ENCODE measurements at places on chromosomes 16 and 17. TPM values are rescaled to one million over a fixed set of nuclear protein-coding genes. Genes with fewer than 3 reads are reported as not detected.
A peak's percentile ranks its signal among the peaks of the same experiment; 100 is the strongest.

DNA sequence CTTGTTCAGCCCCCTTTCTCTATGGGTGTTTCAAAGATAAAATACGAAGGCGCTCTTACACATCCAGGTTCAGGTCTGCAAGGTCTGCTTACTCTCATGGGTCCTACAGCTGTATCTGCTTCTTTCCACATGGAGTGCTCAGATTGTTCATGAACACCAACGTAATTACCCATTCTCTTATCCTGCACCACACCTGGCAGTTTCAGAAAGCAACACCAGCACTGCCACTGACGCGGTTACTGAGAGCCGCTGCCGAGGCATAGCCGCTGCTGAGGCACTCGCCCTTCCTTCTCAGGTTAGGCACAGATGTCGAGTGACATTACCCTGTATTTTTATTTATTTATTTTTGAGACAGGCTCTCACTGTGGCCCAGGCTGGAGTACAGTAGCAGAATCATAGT lies 147.1 kb downstream of the RPTOR start:
- H3K27me3 ChIP-seq: no peaks in the 10 kb centered on the region
- DNase-seq: no peak
- H3K4me1 ChIP-seq: no peaks in the 10 kb centered on the region
- no peak overlapping the region for H3K4me3 ChIP-seq

GRCh38 chr16:11886881-11887280 lies 28.9 kb downstream of the GSPT1 start:
- H3K36me3 ChIP-seq: peaks cover 61% of the 10 kb centered on the region
- H3K27me3 ChIP-seq: no peaks in the 10 kb centered on the region
- H3K4me3 ChIP-seq: no peak overlapping the region

GRCh38 chr17:32319548-32319905 lies 22.4 kb downstream of the C17orf75 start:
- no peaks in the 10 kb centered on the region for H3K36me3 ChIP-seq
- no peak overlapping the region for H3K27ac ChIP-seq
- peaks cover 9% of the 10 kb centered on the region for H3K4me1 ChIP-seq
- H3K4me3 ChIP-seq: peak overlapping the region; percentile 18

The NR1D1 gene
- 3.8 TPM for total RNA-seq

GRCh38 chr16:55873122-55873521 lies 2.1 kb downstream of the CES5A start:
- H3K36me3 ChIP-seq: no peaks in the 10 kb centered on the region
- no peak for DNase-seq
- no peak overlapping the region for H3K4me3 ChIP-seq
- H3K4me1 ChIP-seq: no peaks in the 10 kb centered on the region

The GUCY2D gene
- total RNA-seq: 3.8 TPM

The PERCC1 gene
- 0.27 TPM for total RNA-seq

GRCh38 chr16:27199736-27200135 lies 3.6 kb upstream of the KDM8 start:
- H3K27ac ChIP-seq: no peak overlapping the region
- no peaks in the 10 kb centered on the region for H3K27me3 ChIP-seq
- H3K4me1 ChIP-seq: peaks cover 9% of the 10 kb centered on the region
- DNase-seq: no peak
- H3K36me3 ChIP-seq: no peaks in the 10 kb centered on the region
- H3K4me3 ChIP-seq: no peak overlapping the region

DNA sequence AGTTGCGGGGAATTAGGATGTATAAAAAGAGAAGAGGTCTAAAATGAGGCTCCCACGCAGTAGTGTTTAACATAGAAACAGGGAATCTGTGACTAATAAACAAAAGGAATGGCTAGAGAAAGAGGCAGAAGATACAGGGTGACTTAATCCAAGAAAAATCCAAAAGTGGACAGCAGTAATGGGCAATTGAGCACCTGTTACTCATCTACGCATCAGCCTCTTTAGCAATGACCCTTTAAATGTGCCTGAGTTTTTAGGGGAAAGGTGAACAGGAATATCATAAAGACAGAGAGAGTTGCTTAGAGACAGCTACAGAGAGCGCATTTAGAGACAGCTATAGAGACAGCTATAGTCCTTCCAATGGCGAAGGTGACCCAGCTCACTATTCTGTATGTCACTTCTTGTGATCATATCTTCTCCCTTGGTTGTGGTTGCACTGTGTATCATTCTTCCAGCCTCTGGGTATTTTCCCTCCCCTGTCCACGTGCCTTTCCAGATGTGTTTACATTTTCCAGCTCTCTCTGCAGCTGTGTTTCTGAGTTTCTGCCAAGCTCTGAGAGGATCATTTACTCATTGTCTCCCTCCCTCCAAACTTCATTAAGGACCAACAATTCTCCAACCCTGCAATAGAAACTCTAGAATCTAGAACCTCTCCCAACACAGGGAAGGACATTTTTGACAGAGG lies 61.5 kb downstream of the MYOCD start:
- H3K27ac ChIP-seq: no peak overlapping the region
- no peaks in the 10 kb centered on the region for H3K36me3 ChIP-seq
- H3K27me3 ChIP-seq: no peaks in the 10 kb centered on the region
- no peak for DNase-seq
- peaks cover 14% of the 10 kb centered on the region for H3K4me1 ChIP-seq
- no peak overlapping the region for H3K4me3 ChIP-seq

The FN3K gene
- total RNA-seq: 41.1 TPM

The VTN gene
- total RNA-seq: not detected

GRCh38 chr16:35011-35677 lies 18.3 kb downstream of the POLR3K start:
- no peaks in the 10 kb centered on the region for H3K4me1 ChIP-seq
- no peaks in the 10 kb centered on the region for H3K27me3 ChIP-seq
- no peak overlapping the region for H3K4me3 ChIP-seq
- H3K36me3 ChIP-seq: no peaks in the 10 kb centered on the region
- peak; percentile 41 for DNase-seq
- no peak overlapping the region for H3K27ac ChIP-seq

- peak overlapping the region; percentile 4 for H3K27ac ChIP-seq
- no peak overlapping the region for H3K4me3 ChIP-seq
- no peak for DNase-seq
- no peaks in the 10 kb centered on the region for H3K27me3 ChIP-seq
Measured at GRCh38 chr16:73615071-73615940, 567.4 kb upstream of the ZFHX3 start.

DNA sequence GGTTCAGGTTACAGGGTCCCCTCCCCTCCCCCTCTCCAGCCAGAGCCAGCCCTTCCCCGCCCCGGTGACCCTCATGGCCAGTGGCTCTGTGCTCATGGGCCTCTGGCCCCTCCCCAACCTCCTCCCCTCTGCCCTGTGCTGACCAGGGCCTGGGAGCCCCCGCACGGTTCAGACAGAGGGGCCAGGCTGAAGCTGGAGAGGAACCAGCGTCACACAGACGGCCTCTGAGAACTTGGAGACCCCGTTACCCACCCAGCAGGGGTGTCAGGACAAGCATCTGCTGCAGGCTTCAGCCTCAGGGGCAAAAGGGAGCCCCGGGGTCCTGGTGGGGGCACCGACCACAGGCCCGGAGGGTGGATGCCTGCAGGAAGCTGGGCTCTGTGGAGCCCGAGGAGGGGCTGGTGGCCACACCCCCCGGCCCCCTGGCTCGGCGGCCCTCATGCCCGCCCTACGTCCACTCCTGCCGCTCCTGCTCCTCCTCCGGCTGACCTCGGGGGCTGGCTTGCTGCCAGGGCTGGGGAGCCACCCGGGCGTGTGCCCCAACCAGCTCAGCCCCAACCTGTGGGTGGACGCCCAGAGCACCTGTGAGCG lies at the start of gene WFIKKN1:
Gene WFIKKN1 (plus strand): TSS at position 171 of the 591 bp plus-strand sequence. CDS start 269 bp downstream, at position 440.
- no peaks in the 10 kb centered on the region for H3K27me3 ChIP-seq
- no peak within 1 kb of the TSS for H3K4me3 ChIP-seq
- H3K27ac ChIP-seq: peak within 1 kb of the TSS; percentile 67
- peak; percentile 90 for DNase-seq
- peaks cover 23% of the 10 kb centered on the region for H3K4me1 ChIP-seq

Measured in upper lobe of left lung (tissue), 6 donors.